ENCODE measurements at places on chromosomes 7 and 10.

DNA sequence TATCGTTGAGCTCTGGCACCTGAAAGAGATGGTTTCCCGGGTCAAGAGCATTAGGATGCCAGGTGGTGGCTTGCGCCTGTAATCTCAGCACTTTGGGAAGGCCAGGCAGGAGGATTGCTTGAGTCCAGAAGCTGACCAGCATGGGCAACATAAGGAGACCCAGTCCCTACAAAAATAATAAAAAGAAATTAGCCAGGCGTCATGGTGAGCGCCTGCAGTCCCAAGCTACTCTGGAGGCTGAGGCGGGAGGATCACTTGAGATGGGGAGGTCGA, 6.1 kb upstream of the KCP start:
- DNase-seq = no peak

DNA sequence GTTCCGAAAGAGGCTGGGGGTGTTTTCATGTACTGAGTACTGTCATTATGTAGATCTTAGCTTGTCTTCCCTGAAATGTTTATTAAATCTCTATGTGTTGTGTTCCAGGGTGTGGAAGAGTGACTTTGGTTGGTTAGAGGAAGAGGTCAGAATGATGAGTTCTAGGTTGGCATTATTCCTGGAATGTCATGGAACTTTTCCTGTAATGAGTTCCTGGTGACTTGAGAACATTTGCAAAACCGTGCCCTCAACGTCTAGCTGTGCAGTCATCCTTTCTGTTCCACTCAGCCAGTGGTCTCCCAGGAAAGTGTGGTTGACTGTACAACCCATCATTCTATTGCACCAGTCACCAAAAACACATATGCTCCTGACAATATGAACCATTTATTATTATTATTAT, 129.6 kb downstream of the BICC1 start:
- no peak for DNase-seq

- no peak for DNase-seq
These were observed 11.5 kb downstream of the COX15 start for GRCh38 chr10:99720387-99720786.

DNA sequence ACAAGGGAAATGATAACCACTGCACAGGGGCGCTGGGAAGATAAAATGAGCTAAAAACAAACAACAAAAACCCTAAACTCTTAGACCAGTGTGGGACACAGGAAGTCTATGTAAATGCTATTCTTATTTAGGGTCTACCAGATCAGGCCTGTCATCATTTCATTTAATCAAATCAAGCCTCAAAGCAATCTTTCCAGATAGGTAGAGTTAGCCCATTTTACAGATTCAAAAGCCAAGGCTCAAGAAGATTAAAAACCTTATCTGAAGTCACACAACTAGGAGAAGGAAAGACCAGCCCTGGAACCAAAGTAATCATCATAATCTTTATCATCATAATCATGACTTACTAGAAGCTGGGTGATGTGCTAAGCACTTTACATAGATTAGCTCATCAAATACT, 4.7 kb downstream of the NOD1 start:
- DNase-seq = no peak

GRCh38 chr7:146701166-146701565, 584.6 kb downstream of the CNTNAP2 start:
- no peak for DNase-seq

DNA sequence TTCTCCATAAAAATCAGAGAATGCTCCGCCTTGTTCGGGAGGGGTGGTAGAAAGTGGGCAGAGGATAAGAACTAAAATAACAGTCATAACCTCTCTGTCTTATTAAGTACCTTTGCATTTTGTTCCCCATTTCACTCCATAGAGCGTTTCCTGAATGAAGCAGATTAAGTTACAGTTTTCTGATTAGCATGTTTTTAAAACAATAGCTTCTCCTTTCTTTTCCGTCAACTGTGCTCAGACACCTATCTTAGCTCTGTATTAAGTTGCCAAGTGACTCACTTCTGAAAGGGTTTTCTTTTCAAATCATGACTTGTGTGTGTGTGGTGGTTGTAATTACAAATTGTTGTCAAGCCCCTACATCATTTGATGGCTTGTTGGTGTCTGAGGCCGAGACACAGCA, 1.4 kb downstream of the HABP2 start:
- no peak for DNase-seq

GRCh38 chr7:121414436-121414835, 18.3 kb upstream of the FAM3C start:
- DNase-seq = no peak

DNA sequence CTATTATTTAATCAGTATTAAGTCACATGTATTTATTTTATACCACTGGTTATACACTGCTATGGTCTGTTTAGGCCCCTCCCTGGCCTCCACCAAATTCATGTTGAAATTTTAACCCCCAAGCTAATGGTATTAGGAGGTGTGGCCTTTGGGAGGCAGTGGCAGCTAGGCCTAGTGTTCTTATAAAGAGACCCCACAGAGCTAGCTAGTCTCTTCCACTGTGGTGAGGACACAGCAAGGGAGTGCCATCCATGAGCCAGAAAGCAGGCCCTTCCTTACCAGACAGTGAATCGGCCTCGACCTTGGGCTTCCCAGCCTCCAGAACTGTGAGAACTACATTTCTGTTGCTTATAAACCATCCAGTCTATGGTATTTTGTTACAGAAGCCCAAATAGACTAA, 28.7 kb downstream of the RBM48 start:
- DNase-seq = no peak

GRCh38 chr7:28121496-28121895, 59.1 kb downstream of the JAZF1 start:
- DNase-seq = no peak

DNA sequence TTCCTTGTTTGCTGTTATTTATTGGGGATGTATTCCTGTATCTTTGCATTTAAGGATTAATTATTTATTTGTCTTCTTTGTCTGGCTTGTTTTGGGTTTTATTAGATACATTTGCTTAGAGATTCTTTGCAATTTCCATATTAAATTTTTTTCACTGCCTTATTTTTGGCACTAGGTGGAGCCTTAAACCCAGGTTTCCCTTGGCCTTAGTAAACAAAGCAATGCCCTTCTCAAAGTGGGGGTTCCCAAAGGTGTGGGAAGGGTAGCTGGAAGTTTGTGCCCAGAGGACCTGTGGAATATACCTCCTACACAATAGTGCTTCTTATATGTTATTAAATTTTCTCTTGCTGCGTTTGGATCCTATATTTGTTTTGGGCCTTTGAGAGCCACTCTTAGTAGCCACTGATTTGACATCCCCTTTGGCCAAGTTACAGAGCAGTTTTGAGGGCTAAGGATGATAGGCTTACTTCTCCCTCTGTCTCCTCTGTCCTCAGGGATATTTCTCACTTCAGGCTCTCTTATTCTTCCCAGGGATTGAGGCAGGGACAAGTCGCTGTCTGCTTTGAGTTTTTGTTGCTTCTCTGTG, 162.3 kb downstream of the ITGB1 start:
- DNase-seq = no peak

- DNase-seq = no peak
These were observed 63.4 kb downstream of the VAX1 start for GRCh38 chr10:117074621-117075020.

DNA sequence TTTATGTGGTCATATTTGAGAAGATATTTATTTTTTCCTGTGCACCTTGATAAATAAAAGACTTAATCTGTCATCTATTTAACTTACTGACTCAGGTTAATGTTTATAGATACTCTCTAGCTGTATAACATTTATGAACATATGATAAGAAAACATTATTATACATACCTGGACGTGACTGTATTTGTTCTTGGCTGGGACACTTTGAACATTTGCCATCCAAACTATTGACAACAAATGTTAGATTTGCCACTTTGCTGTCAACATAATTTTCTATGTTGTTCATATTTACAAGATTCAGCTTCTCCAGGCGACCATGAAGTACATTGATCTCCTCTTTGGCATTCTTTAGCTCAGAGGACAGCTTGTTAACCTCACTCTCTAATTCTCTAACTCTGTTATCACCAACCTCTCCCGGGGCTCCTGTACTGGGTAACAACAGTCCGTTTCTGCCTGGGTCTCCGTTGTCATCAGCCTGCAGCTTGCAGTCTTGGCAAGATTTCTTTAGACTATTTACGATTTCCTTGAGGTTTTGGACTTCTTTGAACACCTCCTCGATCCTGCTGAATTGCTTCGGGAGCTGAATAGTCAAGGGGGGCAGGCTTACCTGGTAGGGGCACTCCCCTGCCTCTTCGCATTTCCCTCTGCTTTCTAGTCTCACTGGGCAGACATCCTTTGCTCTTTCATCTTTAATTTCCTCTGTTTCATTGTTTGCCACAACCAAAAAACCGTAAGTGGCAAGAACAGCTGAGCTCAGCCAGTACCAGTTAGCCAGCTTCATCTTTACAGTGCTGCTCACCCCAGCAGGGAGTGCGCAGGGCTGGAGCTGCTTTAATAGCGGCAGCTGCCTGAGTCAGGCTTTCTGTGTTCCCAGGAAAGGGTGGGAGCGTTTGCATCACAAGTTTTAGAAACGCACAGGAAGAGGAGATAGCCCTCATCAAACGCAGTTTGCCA, at the start of gene FGL2:
FGL2 (minus strand) TSS at position 807 of the 954 bp plus-strand sequence; CDS start at position 781, 26 bp downstream.
- DNase-seq = no peak

DNA sequence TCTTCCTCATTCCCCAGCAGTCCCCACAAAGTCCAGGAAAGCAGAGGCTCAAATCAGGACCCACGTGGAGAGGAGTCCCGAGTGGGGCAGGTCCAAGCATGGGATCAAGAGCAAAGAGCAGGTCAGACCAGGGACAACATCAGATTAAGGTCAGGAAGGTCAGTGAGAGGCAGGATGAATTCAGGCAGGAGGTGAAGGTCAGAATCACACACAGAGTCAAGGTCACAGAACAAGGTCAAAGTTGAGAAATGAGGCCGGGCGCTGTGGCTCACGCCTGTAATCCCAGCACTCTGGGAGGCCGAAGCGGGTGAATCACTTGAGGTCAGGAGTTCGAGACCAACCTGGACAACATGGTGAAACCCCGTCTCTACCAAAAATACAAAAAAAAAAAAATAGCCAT, 2.3 kb downstream of the MYL10 start:
- no peak for DNase-seq

DNA sequence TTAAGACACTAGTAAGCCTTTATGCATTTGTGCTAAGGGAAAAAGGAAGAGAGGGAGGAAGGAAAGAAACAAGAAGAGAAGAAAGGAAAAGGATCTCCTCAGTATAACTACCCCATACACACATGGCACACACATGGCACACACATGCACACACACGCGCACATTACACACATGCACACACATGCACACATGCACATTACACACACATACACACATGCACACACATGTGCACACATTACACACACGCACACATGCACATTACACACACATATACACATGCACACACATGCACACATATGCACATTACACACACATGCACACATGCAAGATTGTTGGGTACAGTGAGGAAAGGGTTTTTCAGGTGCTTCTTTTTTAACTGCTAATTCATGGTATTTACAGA, 311.2 kb downstream of the SKIDA1 start:
- no peak for DNase-seq

- no peak for DNase-seq
These were observed 275.3 kb downstream of the ADARB2 start for GRCh38 chr10:1462032-1462431.

DNA sequence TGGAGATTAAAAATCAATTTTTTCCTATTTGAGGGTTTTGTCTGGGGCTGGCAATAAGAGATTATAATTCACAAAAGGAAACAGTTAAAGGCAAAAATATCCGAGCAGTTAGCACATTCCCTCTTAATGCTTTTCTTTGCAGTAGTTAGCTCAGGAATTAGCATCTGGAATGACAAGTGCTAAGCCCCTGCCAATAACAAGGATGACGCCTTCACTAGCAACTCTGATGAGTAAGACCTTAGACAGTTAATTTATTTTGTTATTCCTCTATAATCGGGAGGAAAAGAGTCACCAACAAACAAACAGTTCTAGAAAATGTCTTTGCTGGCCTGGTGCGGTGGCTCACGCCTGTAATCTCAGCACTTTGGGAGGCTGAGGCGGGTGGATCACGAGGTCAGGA, 151.3 kb downstream of the TRIL start:
- DNase-seq = no peak

DNA sequence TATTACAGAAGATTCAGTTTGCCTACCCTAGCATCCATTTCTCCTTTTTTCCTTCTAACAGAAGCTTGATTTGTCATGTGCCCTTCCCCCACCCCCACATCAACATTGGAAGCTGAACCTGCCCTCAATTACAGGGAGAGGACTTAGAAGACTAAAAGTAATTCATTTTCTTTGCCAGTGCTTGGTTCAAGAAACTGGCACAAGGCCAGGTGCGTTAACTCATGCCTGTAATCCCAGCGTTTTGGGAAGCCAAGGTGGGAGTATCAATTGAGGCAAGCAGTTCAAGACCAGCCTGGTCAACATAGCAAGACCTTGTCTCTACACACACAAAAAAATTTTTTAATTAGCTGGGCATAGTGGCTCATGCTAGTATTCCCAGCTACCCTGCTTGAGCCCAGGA, 32.6 kb downstream of the CCNJ start:
- DNase-seq = no peak

DNA sequence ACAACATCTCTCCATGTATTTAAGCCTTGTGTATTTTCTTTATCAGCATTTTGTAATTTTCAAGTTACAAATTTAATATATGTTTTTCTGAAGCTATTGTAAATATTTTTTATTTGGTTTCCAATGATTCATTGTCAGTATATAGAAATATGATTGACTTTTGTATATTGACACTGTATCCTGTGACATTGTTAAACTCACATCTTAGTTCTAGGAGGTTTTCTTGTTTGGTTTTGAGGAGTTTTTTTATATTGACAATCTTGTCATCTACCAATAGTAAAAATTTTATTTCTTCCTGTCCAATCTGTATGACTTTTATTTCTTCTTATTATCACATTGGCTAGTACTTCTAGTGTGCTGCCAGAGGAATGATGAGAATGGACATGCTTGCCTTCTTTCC, 393.7 kb downstream of the GPAM start:
- no peak for DNase-seq

GRCh38 chr10:102802920-102803534, 34.2 kb downstream of the CYP17A1 start:
- DNase-seq = no peak

DNA sequence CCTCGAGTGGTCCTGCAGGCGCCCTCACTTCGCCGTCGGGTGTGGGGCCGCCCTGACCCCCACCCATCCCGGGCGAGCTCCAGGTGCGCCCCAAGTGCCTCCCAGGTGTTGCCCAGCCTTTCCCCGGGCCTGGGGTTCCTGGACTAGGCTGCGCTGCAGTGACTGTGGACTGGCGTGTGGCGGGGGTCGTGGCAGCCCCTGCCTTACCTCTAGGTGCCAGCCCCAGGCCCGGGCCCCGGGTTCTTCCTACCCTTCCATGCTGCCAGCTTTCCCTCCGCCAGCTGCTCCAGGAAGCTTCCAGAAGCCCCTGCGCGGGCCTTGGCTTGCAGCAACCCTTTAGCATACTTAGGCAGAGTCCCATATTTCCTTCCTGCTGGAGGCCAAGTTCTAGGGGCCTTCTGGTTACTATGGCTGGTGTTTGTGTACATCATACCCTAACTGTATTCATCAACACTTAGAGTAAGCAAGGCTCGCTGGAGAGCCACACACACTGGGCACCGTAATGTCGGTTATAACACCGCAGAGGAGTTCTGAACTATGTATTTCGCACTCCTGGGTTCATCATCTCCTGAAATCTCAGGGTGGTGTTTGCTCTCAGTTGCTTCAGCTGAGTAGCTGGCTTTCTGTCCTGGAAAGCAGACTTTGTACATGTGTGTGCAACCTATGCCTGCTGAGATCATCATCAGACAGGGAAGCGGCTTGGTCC, 471 bp downstream of the MGMT start:
- no peak for DNase-seq

GRCh38 chr7:96729820-96730219, 20.2 kb upstream of the SEM1 start:
- no peak for DNase-seq
